C1 segment of cervical spinal cord (tissue), 14 donors: ENCODE measurements at places on chromosomes 13 and 19.
A peak's percentile ranks its signal among the peaks of the same experiment; 100 is the strongest.

DNA sequence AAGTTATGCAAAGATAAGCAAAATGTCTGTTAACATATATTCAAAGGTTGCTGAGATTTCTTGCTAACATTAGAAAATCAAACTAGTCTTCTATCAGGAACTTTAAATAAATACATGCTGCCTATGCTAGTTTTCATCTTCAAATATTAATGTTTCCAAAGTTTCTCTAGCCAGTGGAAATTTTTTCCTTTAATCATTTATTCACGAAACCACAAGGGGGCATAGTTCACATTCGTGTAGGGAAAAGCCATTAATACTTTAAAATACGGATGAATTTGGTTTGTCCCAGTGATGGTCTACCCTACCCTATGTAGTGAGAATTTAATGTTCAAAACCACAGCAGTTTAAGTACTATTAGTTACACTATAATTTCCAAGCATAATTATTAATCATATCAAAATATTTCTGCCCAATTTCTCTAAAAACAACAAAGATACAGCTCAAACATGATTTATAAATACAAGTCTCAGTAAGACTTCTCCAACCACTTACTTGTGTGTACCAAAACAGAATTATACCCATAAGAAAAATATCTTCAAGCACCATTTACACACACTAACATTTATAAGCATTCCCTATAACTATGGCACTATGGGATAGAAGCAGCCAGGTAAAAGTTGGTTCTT is 16.2 kb downstream of the NUFIP1 start:
- no peak for DNase-seq

DNA sequence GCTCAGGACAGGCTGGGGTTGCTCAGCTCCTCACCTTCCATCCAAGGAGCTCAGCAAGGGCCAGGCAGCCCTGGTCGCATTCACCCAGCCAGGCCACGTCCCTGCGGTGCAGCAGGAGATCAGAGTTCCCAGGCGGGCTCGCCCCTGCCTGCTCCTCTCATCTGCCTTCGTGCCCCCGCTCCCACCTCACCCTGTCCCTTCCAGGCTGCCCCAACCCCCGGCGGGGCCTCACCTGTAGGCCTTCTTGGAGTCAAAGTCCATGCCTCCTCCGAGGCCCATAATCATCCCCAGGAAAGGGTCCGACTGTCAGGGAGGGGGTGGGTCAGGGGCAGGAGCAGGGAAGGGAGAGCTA is 1.3 kb upstream of the RINL start:
- DNase-seq: no peak

DNA sequence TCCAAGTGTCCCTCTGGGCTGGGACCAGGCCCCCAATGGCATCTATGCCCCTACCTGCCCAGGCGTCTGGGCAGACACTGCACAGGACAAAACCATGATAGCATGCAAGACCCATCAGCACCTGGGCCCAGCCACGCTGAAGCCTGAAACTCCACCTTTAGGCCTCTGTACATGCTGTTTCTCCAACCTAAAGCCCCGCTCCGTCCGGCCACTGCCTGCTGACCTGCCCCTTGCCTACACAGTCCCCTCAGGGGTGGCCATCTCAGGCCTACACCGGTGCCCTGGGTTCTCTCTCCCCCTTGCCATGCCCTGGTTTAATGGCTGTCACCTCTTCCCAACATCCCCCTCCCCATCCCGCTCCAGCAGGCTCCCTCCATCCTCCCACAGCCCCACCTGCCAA is 15.3 kb downstream of the GJA3 start:
- DNase-seq: no peak

DNA sequence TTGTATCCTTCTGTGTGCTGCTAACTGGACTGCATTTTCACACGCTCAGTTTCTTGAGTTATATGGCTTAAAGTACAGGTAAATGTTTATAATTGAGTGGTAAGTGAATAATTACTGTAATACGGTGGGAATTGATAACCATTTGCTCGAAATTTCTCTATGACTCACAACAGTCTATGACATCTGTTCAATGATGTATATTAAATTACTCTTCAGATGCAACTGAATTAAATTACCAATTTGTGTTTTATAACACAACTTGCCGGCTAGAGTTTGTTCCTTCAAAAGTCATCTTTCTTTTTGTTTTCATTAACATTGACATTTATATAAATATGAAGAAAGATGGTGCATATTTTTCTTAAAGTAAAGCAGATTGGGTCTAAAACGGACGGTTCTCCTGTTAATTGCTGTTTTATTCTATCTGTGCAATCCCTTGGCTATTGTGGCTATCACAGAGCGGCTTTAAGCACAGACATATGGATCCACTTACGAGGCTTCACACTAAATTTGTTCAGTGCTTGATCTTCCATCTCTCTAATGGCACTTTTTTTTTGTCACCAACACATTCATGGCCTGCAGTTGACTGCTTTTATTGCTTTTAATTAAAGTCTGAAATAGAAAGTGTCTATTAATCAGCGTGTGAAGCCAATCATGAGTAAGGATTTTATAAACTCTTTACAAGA is 1291.6 kb upstream of the SLC10A2 start:
- DNase-seq: no peak

GRCh38 chr13:32165796-32166195 is 134.2 kb downstream of the FRY start:
- no peak for DNase-seq

- DNase-seq: peak; percentile 28
Measured at GRCh38 chr19:2550431-2551171, 74.7 kb downstream of the GADD45B start.

GRCh38 chr13:51502153-51502651 is 49.4 kb upstream of the INTS6 start:
- no peak for DNase-seq

GRCh38 chr19:55675661-55676354 is 782 bp downstream of the EPN1 start:
- no peak for DNase-seq

- no peak for DNase-seq
Measured at GRCh38 chr19:46955813-46956371, 63.7 kb upstream of the NPAS1 start.
